ENCODE measurements at places on chromosomes 1 and 21.

GRCh38 chr1:235004840-235005391, 123.7 kb downstream of the TOMM20 start:
- no peak for DNase-seq

DNA sequence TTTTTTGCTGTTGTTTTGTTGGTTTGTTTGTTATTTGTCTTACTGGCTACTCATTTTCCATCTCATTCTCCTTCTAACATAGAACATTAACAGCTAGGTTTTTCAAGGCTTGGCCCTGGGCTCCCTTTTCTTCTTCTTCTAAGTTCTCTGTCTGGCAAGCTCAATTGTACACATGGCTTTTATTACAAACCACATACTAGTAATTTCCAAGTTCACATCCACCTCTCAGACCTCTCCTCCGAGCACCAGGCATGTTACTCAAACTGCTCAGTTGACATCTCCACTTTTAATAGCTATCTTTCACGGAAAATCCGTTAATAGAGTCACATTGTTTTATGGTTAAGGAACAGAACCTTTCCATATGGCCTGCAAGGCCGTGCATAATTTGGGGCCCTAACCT, 736.9 kb upstream of the ADAMTS5 start:
- peak; percentile 50 for DNase-seq

GRCh38 chr1:153956997-153957715, 1.3 kb downstream of the CRTC2 start:
- no peak for DNase-seq

GRCh38 chr1:107640207-107640606, 324.8 kb downstream of the VAV3 start:
- no peak for DNase-seq

DNA sequence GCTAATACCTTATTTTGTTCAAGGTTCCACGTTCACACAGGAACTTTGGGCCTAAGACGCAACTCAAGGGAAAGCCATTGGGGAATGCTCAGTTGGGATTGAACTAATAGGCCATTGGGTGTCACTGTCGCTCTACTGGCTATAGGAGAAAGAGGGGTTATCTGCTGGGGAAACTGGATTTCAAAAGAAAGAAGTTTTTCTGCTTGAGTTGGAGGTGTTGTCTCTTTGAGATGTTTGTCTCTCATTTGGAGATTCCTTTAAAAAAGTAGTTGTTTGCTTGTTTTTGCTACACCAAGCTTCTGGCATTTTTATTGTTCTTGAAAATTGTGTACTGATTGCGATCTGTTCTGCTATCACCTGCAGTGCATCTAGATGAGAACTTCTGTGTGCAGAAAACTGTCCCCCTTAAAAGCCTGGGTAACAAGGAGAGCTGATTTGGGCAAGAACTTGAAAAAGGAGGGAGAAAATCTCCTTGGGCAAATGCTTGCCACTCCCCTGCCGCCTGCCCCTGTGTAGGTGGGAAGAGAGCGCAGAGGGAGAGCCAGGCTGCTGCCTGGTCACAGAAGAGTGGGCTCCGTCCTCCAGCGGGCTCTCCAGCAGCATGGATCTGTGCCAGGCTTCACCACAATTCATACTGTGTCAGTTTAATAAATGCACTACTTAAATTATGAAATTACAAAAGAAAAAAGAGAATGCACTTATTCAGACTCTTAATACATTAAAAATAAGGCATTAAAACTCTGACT, 39.9 kb downstream of the PEX14 start:
- DNase-seq: peak; percentile 50

All from GM03348 (cell line).